Erythroblast (primary cell): ENCODE measurements at places on chromosomes 3 and 15.

- DNase-seq = peak; percentile 27
Observed at GRCh38 chr3:85360742-85361387, 402.1 kb downstream of the CADM2 start.

DNA sequence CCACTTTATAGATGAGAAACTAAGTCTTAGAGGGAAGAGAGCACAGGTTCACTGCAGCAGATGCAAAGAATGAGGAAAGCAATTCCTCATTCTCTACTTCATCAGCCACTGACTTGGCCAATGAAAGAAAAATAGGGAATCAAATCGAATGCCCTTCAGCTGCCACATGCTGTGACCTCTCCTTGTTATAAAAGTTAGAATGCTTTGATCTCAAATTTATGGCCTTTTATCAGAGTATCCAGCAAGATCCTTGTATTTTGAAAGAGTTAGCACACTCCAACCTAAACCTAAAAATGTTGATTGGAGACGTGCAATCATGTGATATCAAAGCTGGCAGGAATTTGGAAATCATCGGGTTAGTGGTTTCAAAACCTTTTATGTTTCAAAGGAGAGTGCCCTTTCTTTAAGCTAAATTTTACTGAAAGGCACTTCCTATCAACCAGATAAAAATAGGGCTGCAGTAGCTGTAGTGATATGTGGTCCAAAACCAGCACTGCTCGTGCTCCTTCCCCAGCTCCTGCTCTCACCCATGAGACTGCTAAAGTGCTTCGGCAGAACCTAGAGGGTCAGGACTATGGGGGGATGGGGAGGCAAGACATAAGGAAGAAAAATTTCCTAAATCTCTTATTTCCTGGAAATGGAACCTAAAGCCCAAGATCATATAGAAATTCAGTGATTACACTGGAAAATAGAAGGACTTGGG, 617.0 kb downstream of the PYDC2 start:
- no peak for DNase-seq

GRCh38 chr15:62866366-62866765, 176.2 kb upstream of the TPM1 start:
- DNase-seq = no peak

GRCh38 chr15:38549222-38549621, 15.4 kb downstream of the RASGRP1 start:
- no peak for DNase-seq

- DNase-seq = no peak
Observed at GRCh38 chr15:47514200-47514652, 203.1 kb upstream of the SEMA6D start.

- no peak for DNase-seq
Observed at GRCh38 chr3:48476426-48477053, 27.4 kb downstream of the SHISA5 start.

GRCh38 chr3:194117104-194117845, 18.7 kb upstream of the HES1 start:
- no peak for DNase-seq

- DNase-seq = no peak
Observed at GRCh38 chr3:31086698-31087097, 192.2 kb upstream of the GADL1 start.

GRCh38 chr3:171763392-171763791, 46.9 kb downstream of the PLD1 start:
- no peak for DNase-seq

DNA sequence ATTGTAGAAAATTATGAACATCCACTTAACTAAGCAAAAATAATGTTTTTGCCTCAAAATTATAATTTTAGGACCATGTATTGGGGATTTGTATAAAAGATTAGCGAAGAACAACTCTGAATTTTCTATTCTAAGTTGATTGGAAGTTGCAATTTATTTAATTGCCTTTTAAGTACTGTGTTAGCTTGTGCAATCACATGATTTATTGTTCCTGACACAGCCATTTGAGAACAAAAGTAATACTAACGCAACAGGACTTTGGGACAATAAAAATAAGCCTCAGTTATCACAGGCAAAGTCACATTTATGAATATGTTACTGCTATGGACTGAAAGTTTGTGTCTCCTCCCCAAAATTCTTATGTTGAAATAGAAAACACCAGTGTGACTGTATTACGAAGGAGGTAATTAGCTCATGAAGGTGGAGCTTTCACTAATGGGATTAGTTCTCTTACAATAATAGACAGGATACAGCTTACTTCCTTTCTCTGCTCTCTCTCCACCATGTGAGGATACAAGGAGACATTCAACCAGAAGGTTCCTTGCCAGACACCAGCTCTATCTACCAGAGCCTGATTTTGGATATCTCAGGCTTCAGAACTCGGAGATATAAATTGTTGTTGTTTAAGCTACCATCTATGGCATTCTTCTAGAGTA, 745.9 kb downstream of the ZBBX start:
- no peak for DNase-seq

GRCh38 chr3:150747886-150748683, 14.9 kb downstream of the SIAH2 start:
- DNase-seq = no peak

DNA sequence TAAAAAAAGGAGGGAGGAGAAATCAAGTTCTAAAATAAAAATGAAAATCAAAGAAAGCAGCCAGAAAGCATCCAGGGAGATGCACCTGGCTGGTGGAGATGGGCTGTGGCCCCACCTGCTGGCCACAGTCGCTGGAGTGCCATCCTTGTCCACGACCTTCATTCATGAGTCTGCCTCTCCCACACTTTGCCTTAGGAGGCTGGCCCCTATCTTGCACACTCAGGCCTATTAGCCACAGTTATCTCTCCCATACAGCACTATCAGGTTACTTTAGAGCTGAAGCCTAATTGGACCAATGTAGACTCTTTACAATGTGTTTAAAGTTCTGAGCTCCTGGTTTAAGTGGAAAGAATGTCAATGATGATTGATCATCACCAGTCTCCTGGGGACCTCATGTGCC, 392.0 kb upstream of the RORA start:
- DNase-seq = peak; percentile 85

DNA sequence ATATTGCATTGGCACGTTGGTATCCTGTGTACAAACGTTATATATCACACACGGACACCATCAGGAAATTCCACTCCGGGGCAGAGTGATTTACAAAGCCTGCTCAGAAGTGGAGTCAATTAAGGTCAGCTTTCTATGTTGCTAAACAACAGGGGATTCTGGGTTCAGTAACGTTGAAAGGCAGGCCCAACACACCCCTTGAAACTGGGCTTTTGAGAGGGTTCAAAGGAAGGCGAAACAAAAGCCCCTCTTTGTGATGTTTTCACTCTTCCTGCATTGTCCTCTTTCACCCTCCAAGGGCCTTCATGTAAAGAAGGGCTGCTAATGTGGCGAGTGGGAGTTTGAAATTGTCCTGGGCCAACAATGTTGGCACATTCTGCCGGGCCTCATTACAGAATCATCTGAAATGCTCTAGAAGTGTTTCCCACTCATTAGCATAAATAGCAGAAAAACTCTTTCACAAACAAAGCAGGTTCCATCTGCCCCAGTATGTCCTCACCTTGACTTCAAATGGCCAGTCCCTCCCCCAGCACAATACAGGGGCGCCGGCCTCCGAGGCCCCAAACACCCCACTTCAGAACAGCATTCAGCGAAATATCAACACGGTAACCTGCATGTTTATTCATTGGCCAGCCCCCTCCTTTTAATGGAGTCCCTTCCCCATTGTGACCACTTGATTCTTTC, 76.4 kb downstream of the HES1 start:
- DNase-seq = no peak

GRCh38 chr15:79032656-79033055, 57.9 kb downstream of the RASGRF1 start:
- no peak for DNase-seq

DNA sequence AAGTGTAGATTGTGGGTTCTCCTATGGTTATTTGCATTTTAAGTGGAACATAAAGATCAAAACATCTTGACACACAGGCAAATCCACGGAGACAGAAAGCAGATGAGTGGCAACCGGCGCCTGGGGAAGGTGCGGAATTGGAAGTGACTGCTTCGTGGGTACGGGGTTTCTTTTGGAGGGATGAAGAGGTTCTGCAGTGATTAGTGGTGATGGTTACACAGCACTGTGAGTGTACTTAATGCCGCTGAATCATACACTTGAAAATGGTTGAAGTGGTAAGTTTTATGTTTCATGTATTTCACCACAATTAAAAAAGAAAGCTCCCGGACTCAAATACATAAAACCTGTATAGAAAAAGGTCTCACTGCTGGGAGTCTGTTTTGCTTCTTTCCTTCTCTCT, 18.5 kb upstream of the VPS33B start:
- no peak for DNase-seq

- DNase-seq = no peak
Observed at GRCh38 chr3:49518016-49518415, 36.3 kb upstream of the BSN start.

- DNase-seq = no peak
Observed at GRCh38 chr3:15924914-15925313, 127.1 kb upstream of the ANKRD28 start.

DNA sequence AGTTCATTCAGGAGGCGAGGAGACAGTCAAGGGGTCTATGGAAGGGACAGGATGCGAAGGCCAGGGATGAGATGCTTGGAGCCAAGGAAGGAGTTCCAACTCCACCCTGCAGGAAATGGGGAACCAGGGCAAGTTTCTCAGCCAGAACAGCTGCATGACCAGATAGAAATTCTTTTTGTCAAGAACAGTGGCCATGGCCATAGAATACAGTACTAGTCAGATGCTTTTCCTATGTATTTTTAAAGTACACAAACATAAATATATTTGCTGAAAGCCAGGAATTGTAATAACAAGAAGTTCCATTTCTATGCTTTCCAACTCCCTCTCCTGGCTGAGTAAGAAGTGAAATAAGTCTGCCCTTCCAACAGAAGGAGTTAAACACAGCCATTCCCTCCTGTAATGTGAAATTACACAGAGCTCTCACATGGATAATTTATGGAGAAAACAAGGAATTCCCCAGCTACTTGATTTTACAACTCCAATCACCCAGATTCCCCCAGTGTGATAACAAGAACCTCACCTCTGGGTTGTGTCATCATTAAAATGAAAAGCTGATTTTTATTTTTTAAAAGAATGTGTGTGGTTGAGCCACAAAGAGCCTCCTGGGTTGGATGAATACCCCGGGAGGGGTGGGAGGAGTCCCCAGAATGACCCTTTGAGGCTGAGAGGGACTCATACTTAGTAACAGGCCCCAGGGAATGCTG, 124.6 kb upstream of the ARHGEF3 start:
- DNase-seq = no peak

GRCh38 chr3:100277255-100277800, 16.5 kb downstream of the TBC1D23 start:
- DNase-seq = no peak

DNA sequence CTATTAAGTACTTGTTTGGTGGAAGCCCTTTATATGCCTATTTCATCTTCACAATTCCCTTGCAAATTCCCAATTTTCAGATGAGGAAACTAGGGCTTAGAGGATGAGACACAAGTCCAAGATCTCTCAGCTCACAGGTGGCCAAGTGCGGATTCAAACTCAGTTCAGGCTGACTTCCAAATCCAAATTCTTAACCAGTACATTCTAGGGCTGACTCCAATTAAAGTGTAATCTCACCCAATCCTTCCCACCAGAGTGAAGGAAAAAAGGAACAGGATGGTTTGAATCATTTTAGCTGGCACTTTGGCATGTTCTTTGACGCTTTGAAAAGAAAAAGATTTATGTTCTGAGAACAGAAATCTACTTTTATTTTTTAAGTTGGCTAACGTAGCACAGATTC, 12.7 kb downstream of the ARHGEF3 start:
- no peak for DNase-seq

DNA sequence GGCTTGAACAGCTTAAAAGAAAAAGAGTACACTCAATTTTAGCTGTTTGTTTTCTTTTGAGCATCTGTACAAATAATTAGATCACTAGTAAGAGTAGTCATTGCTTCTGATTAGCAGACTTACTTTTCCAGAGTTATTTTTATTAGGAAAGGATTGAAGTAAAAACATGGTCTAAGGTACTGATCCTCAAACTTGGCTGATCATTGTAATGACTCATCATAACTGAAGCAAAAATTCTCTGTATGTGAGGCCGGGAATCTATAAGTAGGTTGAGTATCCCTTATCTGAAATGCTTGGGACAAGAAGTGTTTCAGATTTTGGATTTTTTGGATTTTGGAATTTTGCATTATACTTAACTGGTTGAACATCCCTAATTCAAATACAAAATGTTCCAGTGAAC, 12.4 kb downstream of the NMD3 start:
- no peak for DNase-seq

DNA sequence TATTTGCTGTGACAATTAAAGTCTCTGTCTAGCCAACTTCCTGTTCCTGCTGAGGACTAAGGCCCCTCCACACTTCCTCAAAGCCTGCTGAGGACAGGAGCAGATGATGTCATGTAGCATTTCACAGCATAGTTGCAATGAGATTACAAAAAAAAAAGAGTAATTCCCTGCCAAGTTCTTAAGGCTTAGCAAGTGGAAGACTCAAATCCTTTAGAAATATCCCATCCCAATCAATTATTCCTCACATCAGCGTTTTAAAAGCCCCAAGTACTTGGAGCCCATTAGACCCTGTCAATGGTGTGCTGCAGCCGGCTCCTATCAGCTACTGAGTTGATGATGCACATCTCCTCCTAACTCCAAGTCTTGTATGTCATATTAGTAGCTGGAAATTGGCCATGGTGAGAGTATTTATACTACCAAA, 51.7 kb downstream of the TRANK1 start:
- peak; percentile 14 for DNase-seq

GRCh38 chr3:127391436-127392155, 103.8 kb upstream of the PRR20G start:
- DNase-seq = no peak

DNA sequence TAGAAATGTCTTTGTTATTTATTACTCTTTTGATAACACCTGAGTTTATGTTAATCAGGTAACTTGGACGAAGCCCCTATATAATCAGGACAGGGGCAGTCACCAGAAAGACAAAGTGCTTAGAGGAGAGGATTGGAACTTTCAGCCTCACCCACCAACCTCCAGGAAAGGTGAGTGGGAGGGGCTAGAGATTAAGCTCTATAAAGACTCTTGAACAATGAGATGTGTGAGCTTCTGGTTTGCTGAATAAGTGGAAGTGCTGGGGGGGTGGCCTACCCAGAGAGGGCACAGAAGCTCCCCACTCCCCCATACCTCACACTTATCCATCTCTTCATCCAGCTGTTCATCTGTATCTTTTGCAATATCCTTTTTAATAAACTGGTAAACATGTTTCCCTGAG, 73.9 kb downstream of the TTBK2 start:
- DNase-seq = no peak

DNA sequence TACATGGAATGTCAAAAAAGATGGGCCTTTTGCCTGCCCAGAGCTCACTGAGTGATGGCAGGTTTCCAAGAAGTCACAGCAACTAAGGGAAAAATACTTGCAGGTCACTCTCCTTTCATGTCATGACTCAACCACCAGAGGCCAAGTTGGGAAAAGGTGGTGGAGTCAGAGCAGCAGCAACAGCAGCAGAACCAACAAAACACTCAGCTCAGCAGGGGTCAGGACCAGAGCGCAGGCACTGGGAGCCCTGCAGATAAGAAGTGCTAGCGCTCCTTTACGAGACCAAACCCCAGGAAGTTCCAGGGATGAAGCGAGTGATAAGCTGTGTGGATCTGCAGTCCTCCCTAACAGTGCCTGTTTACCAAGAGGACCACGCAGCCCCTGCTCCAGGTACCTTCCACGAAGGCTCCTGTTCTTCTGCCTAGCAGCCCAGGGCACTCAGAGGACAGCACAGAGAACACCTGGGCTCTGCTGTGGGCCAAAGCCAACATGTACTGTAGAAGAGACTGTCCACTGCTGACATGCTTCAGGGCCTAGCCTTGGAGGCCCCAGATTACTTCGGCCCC, 26.0 kb downstream of the POC1A start:
- peak; percentile 56 for DNase-seq

GRCh38 chr3:38118421-38119247, 18.3 kb downstream of the ACAA1 start:
- no peak for DNase-seq
